ENCODE measurements at places on chromosomes 12 and 14.

- no peak overlapping the region for H3K4me3 ChIP-seq
- H3K36me3 ChIP-seq, result no peaks in the 10 kb centered on the region
- peaks cover 14% of the 10 kb centered on the region for H3K4me1 ChIP-seq
- DNase-seq, result no peak
- peaks cover 20% of the 10 kb centered on the region for H3K27me3 ChIP-seq
Measured at GRCh38 chr14:104136472-104137296, 1.7 kb upstream of the KIF26A start.

DNA sequence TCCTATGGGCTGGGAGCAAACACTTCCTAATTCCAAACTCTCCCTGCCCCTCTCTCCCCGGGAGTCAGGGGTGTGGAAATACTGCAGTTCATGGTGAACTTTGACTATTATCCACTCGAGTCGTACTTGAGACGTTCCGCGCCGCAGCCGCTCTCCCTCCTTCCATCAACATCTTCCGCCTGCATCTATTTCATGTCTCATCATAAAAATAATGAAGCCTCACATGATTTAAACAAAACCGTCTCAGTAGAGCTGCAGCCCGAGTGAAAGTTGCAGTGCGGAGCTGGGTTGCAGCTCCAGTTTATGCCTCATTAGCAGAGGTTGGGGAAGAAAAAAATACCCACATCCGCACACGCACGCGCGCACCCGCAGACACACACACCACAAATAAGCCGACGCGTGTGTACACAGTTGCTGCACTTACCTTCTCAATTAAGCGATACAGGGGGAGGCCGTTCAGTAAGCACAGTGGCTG, 283 bp downstream of the LMO3 start:
- H3K27me3 ChIP-seq, result peaks cover 11% of the 10 kb centered on the region
- H3K27ac ChIP-seq, result no peak overlapping the region
- no peak for DNase-seq

GRCh38 chr14:35776823-35777222, 32.3 kb downstream of the RALGAPA1 start:
- no peaks in the 10 kb centered on the region for H3K4me1 ChIP-seq
- DNase-seq, result no peak
- H3K36me3 ChIP-seq, result peaks cover 2% of the 10 kb centered on the region
- H3K4me3 ChIP-seq, result no peak overlapping the region

- DNase-seq, result no peak
- H3K27ac ChIP-seq, result no peak overlapping the region
- H3K27me3 ChIP-seq, result peaks cover 10% of the 10 kb centered on the region
- H3K4me3 ChIP-seq, result no peak overlapping the region
Measured at GRCh38 chr12:112878488-112878887, 28.3 kb upstream of the OAS1 start.

GRCh38 chr14:79407572-79407971, 803.7 kb downstream of the DIO2 start:
- H3K27ac ChIP-seq, result no peak overlapping the region
- no peaks in the 10 kb centered on the region for H3K4me1 ChIP-seq
- no peak for DNase-seq

- no peak for DNase-seq
- peak overlapping the region; percentile 95 for H3K4me3 ChIP-seq
- peaks cover 33% of the 10 kb centered on the region for H3K36me3 ChIP-seq
- peaks cover 32% of the 10 kb centered on the region for H3K4me1 ChIP-seq
- H3K27me3 ChIP-seq, result no peaks in the 10 kb centered on the region
- peak overlapping the region; percentile 91 for H3K27ac ChIP-seq
Measured at GRCh38 chr12:7131502-7131866, 1.3 kb downstream of the CLSTN3 start.

DNA sequence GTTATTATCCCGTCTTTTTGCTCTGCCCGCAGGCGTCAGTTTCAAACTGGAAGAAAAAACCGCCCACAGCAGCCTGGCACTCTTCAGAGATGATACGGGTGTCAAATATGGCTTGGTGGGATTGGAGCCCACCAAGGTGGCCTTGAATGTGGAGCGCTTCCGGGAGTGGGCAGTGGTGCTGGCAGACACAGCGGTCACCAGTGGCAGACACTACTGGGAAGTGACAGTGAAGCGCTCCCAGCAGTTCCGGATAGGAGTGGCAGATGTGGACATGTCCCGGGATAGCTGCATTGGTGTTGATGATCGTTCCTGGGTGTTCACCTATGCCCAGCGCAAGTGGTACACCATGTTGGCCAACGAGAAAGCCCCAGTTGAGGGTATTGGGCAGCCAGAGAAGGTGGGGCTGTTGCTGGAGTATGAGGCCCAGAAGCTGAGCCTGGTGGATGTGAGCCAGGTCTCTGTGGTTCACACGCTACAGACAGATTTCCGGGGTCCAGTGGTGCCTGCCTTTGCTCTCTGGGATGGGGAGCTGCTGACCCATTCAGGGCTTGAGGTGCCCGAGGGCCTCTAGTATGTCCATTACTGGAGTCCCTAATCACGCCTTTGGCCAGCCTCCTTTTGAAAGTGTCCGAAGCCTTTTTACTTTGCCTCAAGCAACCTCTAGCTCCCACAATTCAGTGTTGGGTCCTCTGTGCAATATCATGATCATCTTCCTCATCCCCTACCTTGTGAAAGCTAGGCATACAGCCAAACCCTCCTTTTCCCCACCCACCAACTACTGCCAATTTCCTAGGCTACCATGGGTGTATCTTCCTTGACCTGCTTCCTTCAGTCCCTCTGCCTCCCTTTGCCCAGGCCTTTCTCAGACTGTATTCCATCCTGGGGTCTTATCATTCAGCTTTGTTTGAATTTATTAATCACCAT, 891 bp downstream of the SPRYD4 start:
- no peaks in the 10 kb centered on the region for H3K36me3 ChIP-seq
- H3K27me3 ChIP-seq, result no peaks in the 10 kb centered on the region
- peak overlapping the region; percentile 92 for H3K27ac ChIP-seq
- peak; percentile 25 for DNase-seq
- peaks cover 19% of the 10 kb centered on the region for H3K4me1 ChIP-seq

GRCh38 chr14:90642244-90642717, 173.9 kb downstream of the TTC7B start:
- H3K27ac ChIP-seq, result no peak overlapping the region
- H3K4me1 ChIP-seq, result no peaks in the 10 kb centered on the region
- H3K27me3 ChIP-seq, result no peaks in the 10 kb centered on the region
- DNase-seq, result no peak
- no peaks in the 10 kb centered on the region for H3K36me3 ChIP-seq

- DNase-seq, result no peak
- peaks cover 90% of the 10 kb centered on the region for H3K4me1 ChIP-seq
- no peak overlapping the region for H3K4me3 ChIP-seq
- no peaks in the 10 kb centered on the region for H3K27me3 ChIP-seq
- peak overlapping the region; percentile 49 for H3K27ac ChIP-seq
Measured at GRCh38 chr14:99252443-99252939, 19.5 kb downstream of the BCL11B start.

DNA sequence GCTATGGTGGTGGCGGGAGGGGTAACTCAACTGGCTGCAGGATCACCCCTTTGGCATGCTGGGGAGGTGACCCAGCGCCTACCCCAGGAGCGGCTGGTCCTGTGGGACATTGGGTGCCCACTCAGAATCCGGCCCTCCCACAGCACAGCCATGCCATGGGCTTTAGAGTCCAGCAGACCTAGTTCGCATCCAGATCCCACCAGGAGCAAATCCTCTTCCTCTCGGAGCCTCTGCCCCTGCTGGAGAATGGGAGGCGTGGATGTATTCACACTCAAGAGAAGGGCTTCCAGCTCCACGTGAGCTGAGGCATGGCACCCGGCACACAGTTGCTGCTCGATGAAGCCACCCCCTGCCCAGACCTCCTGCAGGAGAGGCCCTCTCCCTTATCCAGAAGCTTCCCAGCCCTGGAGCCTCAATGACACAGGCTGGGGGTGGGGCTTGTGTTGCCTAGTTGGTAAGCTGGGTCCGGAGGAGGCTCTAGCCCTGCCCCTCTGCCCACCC, 17.7 kb downstream of the FAM222A start:
- H3K36me3 ChIP-seq, result no peaks in the 10 kb centered on the region
- H3K27ac ChIP-seq, result no peak overlapping the region
- no peaks in the 10 kb centered on the region for H3K4me1 ChIP-seq
- DNase-seq, result no peak

DNA sequence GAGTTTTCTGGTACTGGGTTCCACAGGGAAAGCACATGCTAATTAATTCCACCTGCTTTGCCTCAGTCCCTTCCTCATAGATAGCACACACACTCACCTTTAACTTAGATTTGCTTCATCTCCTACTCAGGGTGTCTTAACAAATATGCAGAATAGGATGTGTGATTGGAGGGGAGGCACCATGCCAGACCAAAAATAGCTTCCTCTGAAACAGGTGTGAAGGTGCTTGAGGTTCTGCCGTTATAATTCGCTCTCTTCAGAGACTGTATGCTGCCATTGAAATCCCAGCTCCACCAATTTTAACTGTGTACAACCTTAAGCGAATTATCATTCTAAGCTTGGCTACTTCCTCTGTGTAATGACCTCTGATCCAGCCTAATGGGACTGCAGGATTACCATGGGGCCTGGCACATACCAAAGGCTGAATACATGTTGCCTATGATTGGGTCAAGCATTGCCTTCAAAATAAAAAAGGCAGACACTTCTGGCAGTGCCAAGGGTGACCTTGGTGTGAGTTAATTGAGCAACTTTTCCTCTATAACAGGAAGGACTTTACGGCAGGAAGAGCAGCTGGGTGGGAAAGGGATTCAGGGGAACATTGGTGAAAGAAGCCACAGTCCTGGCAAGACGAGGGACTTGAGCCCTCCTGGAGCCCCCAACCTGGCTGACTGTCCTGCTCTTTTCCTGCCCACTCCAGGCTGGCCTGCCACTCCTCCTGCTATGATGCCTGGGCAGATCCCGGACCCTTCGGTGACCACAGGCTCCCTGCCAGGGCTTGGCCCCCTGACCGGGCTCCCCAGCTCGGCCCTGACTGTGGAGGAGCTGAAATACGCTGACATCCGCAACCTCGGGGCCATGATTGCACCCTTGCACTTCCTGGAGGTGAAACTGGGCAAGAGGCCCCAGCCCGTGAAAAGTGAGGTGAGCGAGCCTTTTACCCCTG, 9.7 kb downstream of the JDP2 start:
- H3K4me3 ChIP-seq, result no peak overlapping the region
- peaks cover 7% of the 10 kb centered on the region for H3K4me1 ChIP-seq
- no peak overlapping the region for H3K27ac ChIP-seq
- H3K36me3 ChIP-seq, result no peaks in the 10 kb centered on the region
- H3K27me3 ChIP-seq, result no peaks in the 10 kb centered on the region

GRCh38 chr14:65303190-65303898, 109.2 kb upstream of the FUT8 start:
- peak overlapping the region; percentile 43 for H3K27ac ChIP-seq
- H3K4me3 ChIP-seq, result no peak overlapping the region
- no peaks in the 10 kb centered on the region for H3K36me3 ChIP-seq
- peaks cover 38% of the 10 kb centered on the region for H3K4me1 ChIP-seq

DNA sequence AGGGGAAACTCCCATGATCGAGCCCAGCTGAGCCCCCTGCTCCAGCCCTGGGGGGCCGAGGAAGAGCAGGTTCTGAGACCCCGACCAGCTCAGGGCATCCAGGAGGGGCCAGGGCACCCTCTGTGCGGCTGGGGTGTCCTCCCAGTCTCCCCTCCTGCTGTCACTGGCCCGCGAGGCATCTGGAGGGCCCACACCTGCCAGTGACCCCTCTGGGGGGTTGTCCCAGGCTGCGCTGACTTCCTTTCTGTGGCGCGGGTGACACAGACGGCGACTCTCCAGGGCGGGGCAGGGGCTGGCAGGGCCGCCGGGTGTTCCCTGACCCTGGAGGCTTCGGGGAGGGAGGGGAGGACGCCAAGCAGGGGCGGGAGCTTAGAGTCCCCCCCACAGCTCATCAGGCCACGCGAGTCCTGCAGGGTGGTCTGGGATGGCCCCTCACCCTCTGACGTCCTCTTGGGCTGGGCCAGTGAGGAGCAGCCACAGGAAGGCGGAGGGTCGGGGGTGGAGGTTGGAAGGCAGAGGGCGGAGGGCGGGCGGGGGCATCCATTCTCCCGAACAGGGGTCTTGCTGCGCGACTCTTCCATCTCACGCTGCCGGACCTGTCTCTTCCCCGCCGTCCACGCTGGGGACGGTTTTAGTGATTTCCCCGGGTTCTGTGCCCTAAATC, 38.6 kb upstream of the FBRSL1 start:
- no peak for DNase-seq
- H3K27me3 ChIP-seq, result no peaks in the 10 kb centered on the region
- no peaks in the 10 kb centered on the region for H3K36me3 ChIP-seq
- H3K27ac ChIP-seq, result no peak overlapping the region
- H3K4me3 ChIP-seq, result no peak overlapping the region
- H3K4me1 ChIP-seq, result peaks cover 46% of the 10 kb centered on the region

DNA sequence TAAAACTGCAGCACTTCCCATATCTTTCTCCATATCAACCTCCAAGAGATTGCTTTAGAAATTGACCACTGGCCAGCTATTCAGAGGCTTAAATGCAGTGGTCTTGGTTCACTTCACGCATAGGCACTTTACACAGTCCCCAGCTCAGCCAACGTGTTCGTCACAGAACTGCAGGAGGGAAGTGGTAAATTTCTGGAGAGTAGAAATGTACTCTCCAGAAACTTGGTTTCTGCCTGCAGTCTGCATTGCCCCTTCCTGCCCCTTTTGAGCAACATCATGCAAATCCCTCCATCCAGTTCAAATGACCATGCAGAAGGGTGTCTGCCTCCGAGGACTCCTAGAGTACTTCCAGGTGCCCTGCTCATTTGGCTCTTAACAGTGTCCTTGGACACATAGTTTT, 42.7 kb upstream of the NEDD1 start:
- no peaks in the 10 kb centered on the region for H3K4me1 ChIP-seq
- H3K4me3 ChIP-seq, result no peak overlapping the region
- no peak overlapping the region for H3K27ac ChIP-seq
- no peak for DNase-seq
- peaks cover 5% of the 10 kb centered on the region for H3K27me3 ChIP-seq
- no peaks in the 10 kb centered on the region for H3K36me3 ChIP-seq

DNA sequence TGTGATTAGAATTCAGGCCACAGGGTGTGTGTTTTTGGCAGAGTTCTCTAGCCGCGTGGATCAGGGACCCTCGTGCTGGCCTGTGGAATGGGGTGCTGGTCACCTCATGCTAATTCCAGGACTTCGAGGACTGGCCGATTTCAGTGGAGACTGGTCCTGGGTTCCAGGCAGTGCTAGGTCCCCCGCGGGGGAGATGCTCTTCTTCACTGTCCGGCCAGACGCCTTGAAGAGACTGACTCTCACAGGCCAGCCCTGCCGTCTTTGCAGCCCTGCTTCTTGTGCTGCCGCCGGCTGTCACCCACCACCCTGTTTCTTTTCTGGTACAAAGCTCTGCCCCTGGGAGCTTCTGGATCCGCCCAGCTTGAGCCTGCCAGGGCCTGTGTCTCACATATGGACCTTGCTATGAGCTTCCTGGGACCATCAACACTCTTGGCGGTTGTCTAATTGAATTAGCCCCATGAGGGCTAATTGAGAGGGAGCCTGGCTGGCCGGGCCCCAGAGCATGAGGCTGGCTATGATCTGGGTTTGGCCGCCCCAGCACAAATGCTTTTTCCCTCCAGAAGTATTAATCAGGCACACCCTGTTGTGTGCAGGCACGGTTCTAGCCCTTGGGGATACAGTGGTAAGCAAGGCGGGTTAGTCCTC, 8.2 kb downstream of the MLXIP start:
- peaks cover 55% of the 10 kb centered on the region for H3K4me1 ChIP-seq
- H3K27ac ChIP-seq, result no peak overlapping the region

GRCh38 chr14:86038387-86039042, 508.6 kb downstream of the FLRT2 start:
- no peaks in the 10 kb centered on the region for H3K36me3 ChIP-seq
- no peak overlapping the region for H3K27ac ChIP-seq
- no peaks in the 10 kb centered on the region for H3K27me3 ChIP-seq
- H3K4me1 ChIP-seq, result no peaks in the 10 kb centered on the region
- peak; percentile 21 for DNase-seq

Data from natural killer cell (primary cell).